DMS 273 treated with DMSO at 0.1 percent for 48 hours (cell line): ENCODE measurements at places on chromosomes 4 and X.

DNA sequence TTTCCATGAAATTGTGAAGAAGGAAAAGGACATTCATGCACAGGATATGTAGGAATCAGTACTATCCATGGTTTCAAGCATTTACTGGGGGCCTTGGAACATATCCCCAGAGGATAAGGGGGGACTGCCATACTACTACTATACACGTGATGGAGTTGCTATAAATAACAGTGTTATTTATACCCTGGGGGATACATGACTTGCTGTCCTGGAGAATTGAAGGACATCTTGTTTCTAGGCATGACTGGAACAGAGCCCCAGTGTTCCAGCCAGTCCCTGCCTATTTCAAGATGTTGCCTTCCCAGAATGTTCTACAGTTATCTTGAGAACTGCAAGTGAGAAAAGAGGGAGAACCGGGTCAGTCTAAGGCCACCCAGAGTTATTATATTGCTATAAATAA lies 39.6 kb upstream of the ZNF81 start:
- DNase-seq, result no peak

- no peak for DNase-seq
Observed at GRCh38 chr4:31187979-31188378, 467.8 kb downstream of the PCDH7 start.

DNA sequence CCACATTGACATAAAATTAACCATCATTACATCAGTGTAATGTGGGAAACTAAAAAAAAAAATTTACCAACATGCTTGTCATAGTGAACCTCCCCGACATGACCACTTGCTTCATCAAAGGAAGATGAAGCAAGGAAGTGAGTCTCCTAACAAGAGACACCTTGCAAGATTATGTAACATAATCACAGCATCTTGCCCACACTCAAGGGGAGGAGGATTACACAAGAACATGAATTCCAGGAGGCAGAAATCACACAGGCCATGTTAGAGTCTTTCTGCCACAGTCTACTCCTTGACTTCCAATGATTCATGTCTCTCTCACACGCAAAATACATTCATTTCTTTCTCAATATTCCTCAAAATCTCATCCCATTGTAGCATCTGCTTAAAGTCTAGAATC lies 93.3 kb downstream of the AKAP4 start:
- DNase-seq, result no peak

GRCh38 chr4:79445371-79445781 lies 37.3 kb upstream of the GK2 start:
- DNase-seq, result peak; percentile 50

DNA sequence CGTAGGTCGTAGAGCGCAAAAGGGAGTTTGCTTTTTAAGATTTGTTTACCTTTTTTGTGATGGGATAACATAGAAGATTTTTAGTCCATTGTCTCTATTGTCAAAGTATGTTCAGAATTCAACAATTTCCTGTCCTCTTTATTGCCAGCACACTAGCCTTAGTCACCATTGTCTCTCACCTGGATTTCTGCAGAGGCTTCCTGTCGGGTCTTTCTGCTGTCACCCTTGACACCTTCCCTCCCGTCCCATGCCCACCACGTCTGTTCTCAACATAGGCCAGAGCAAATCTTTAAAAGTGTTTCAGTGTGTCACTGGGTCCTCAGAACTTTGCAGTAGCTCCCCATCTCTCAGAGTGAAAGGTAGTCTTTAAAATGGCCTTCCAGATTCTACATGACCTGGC lies 323.9 kb downstream of the TENM3 start:
- no peak for DNase-seq

DNA sequence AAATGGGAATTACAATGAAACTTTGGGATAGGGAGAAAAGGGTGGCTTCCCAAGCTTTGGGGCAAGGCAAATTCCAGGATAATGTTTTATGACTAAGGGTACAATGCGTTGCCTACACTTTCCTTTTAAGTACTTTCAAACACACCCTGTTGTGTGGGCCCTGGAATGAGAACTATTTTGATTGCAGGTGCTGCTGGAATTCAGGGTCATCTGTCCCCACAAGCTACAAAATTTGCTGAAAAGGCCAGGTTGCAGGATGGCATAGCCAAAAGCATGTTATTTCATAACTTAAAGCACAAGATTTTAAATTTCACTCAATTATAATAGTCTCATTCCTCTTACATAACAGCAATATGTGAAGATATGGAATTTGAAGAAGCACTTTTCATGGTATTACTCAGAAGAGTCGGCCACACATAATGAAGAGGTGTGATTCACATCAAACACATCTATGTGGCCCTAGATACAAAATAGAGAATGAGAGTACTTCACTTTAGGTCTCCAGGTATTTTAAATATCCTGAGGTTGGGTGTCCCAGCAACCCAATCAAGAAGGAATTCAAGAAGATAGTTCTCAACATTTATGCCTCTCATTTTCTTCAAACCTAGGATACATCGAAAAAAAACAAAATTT lies 89.3 kb downstream of the APBB2 start:
- no peak for DNase-seq

- no peak for DNase-seq
Observed at GRCh38 chrX:30468471-30468870, 109.1 kb downstream of the TASL start.

DNA sequence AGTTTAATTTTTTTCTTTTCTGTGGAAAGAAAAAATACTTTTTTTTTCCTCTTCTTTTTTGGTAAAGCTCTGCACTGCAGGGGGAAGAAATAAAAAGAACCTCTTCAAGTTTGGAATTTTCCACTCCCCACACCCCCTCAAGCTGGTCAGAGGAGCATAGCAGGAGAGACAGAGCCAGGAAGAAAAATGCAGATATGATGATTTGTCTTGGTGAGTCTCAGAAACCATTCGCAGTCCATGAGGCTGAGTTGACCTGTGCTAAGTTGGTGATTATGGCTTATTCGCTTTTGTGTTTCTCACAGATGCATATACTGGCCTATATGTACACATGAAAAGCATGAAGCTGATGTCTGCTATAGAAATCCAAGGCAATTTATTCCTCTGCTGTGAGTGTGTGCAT lies 205.9 kb downstream of the LDB2 start:
- DNase-seq, result no peak

DNA sequence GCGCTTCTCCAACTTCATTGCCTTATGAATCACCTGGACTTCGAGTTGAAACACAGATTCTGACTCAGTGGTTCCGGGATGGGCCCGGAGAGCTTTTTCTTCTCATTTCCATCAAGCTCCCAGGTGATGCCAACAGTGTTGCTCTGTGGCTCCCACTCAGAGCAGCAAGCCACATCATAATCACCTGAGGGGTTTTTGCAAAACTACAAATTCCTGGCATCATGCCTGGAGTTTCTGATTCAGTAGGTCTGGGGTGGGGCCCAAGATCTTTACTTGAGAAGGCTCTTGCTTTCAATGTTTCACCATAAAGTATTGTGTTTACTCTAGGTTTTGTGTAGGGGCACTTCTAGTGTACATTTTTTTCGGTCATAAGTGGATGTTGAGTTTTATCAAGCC lies 7.0 kb downstream of the MTM1 start:
- no peak for DNase-seq

DNA sequence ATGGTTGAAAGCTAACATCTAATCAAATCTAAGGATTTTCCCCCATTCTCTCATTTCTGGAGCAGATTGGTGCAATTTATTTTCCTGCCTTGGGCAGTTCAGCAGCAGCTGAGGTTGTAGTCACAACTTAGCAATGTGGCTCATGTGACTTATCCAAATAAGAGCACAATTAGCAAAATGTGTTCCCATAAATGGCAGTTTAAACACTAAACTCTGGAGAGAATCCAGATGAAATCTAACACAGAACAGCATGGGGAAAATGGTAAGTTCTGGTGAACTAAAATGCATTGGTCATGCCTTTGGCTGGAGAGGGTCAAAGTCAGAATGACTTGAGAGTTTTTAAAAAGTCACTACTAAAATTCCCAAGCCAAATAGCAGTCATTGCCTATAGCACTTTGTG lies 422.6 kb upstream of the DIPK2B start:
- no peak for DNase-seq
